Peyer's patch (tissue), 4 donors: ENCODE measurements at places on chromosomes 1 and 21. TPM values are rescaled to one million over a fixed set of nuclear protein-coding genes. Genes with fewer than 3 reads are reported as not detected.

- H3K27me3 ChIP-seq = no peaks in the 10 kb centered on the region
- peak; percentile 71 for DNase-seq
- peak overlapping the region; percentile 42 for H3K27ac ChIP-seq
- no peaks in the 10 kb centered on the region for H3K4me1 ChIP-seq
- peak overlapping the region; percentile 45 for H3K4me3 ChIP-seq
- H3K36me3 ChIP-seq = no peaks in the 10 kb centered on the region
These were observed 22.9 kb upstream of the DISC1 start for GRCh38 chr1:231603598-231604275.

- no peak overlapping the region for H3K4me3 ChIP-seq
- DNase-seq = no peak
- no peaks in the 10 kb centered on the region for H3K4me1 ChIP-seq
- no peaks in the 10 kb centered on the region for H3K36me3 ChIP-seq
These were observed 129.8 kb downstream of the VAV3 start for GRCh38 chr1:107835151-107835670.

GRCh38 chr1:221778535-221779142 is 36.8 kb upstream of the DUSP10 start:
- no peak overlapping the region for H3K4me3 ChIP-seq
- no peaks in the 10 kb centered on the region for H3K36me3 ChIP-seq
- no peak overlapping the region for H3K27ac ChIP-seq
- H3K4me1 ChIP-seq = no peaks in the 10 kb centered on the region

DNA sequence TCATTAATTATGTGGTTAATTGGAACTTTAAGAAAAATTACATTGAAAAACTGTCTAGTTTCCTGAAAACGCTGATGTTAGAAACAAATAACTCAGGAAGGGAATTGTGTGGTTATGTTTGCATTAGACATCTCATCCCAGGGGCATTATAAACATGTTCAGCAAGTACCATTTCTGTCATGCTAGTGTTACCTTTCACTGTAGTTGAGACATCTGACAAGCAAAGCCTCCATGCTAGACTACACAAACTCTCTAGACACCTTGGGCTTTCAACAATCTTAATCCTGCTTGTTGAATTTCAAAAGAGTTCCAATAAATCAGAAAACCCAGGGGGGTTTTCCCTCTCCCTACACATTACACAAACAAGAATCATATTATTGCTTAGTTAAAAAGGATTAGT is 536.8 kb downstream of the KCNT2 start:
- no peak overlapping the region for H3K4me3 ChIP-seq
- H3K27me3 ChIP-seq = no peaks in the 10 kb centered on the region
- H3K4me1 ChIP-seq = no peaks in the 10 kb centered on the region

Gene MROH9
- not detected for total RNA-seq

Gene IGSF21
- total RNA-seq = not detected
